ENCODE measurements at places on chromosomes 1 and 21. TPM values are rescaled to one million over a fixed set of nuclear protein-coding genes. Genes with fewer than 3 reads are reported as not detected.

DNA sequence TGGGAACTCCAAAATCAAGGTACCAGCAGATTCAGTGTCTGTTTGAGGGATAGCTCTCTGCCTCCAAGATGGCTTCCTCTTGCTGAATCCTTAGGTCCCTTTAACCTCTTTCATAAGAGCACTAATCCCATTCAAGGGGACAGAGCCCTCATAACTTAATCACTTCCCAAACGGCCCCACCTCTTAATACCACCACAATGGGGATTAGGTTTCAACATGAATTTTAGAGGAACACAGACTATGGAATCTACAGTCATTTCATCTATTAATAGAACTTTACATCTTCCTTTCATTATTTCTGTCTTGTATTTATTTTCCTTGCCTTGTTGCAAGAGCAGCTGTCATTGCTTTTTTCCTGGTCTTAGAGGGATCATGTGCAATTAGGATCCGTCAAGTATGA, 30.3 kb downstream of the HOOK1 start:
- no peak for DNase-seq

The FMO2 gene
- 42.3 TPM for total RNA-seq

- DNase-seq: no peak
These were observed 143.9 kb downstream of the RGS7 start for GRCh38 chr1:241213139-241213538.

DNA sequence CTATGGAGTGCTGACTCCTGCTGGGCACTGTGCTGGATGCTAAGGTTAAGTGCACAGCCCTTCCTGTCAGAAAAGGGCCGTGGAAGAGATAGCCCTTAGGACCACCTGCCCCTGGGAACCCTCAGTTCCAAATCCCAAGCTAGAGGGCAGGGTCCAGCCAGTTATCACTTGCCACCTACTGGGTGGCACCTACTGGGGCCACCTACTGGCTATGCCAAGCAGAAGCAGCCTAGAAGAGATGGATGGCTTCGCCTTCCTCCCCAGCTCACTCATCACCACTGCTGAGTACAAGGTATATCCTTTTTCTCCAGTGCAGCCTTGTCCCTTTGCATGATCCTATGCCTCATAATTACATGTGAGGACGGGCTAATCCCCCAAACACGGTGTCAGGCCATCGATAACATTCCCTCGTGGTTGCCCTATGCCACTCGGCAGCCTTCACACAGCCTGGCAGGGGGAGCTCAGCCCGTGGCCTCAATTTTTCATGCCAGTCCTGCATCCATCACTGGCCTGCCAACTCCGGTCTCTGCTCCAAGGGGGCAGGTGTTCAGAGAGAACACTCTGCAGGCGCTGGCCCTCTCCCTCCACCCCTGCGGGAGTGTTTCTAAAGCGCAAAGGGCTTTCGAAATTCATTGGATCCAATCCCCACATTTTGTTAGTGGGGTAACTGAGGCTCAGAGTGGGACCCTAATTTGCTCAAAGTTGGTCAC, 49.0 kb downstream of the SYT2 start:
- DNase-seq: no peak

The HDAC1 gene
- 36.6 TPM for total RNA-seq

The KRTAP13-2 gene
- not detected for total RNA-seq

The IGSF9 gene
- 0.10 TPM for total RNA-seq

The TNFRSF25 gene
- 7.0 TPM for total RNA-seq

The OR10T2 gene
- not detected for total RNA-seq

The UFC1 gene
- total RNA-seq: 54.8 TPM

GRCh38 chr21:46084709-46085108, 13.2 kb upstream of the COL6A2 start:
- peak; percentile 73 for DNase-seq

- no peak for DNase-seq
These were observed 124.5 kb upstream of the DPYD start for GRCh38 chr1:98045211-98045766.

The RNPEP gene
- 29.1 TPM for total RNA-seq

- no peak for DNase-seq
These were observed 37.2 kb downstream of the SLC2A7 start for GRCh38 chr1:8989061-8989460.

DNA sequence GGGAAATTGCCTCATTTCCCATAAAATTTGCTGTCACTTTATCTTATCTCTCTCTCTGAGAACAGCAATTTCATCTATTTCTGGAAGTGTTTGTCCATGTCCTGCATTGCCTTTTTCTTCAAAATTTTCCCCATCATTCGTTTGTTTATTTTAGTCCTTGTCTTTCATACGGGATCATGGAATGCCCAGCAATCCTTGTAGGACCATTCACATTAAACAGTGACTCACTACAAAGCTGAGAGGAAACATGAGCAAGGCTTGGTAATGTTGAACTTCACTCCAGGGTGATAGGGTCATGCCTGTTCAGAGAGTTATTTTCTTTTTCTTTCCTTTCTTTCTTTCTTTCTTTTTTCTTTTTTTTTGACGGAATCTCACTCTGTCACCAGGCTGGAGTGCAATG, 32.2 kb upstream of the HNRNPU start:
- DNase-seq: no peak

DNA sequence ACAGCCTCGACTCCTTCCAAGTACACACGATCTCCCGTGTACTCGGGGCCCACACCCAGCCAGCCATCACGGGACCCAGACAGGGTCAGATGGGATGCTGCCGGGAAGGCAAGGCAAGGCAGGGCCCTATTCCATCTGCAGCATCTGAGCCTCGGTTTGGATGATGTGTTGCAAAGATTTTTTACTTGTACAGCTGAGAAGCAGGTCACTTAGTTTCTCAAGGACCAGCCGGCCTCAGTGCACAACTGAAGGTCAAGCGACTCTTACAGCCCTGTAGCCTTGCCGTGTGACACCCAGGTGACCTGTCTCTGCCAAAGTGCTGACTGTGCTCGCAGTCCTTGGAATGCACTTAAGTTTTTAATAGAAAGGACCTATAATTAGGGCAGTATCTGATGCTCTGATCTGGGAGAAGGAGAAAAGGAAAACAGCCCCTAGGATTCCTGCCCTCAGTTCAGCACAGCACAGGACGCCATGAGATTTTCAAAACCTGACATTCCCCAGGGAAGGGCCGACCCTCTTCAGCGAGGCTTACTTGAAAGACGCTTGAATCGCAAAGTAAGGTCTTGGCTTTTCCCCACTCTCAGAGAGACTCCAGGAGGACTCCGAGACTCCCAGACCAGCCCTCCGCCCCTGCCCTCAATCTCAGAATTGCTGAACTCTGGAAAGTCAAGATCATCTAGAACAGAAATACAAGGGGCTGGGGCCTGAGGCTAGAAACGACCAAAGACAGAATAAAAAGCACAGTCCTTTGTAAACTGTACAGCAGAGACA, 1.3 kb downstream of the GPR157 start:
- DNase-seq: peak; percentile 38

- no peak for DNase-seq
These were observed 38.3 kb downstream of the SDCCAG8 start for GRCh38 chr1:243293941-243294722.

DNA sequence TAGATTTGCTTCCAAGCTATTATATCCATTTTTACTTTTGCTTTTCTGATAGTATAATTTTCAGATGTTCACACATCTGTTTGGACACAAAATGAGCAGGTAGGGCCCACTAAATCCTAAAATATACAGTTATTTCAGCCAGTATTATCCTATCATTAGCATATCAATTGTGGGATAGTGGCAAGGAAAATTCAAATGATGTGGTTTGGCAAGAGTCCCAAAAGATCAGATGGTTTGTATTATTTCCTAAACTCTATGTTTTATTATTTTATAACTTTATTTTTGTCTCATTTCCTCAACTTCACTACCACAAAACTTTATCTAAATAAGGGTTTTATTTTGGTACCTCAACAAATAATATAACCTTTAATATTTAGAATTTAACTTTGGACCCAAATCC, 1659.6 kb downstream of the NCAM2 start:
- no peak for DNase-seq

The CELA3A gene
- total RNA-seq: 7.6 TPM

The LMNA gene
- total RNA-seq: 599 TPM

The HSD3B1 gene
- not detected for total RNA-seq

DNA sequence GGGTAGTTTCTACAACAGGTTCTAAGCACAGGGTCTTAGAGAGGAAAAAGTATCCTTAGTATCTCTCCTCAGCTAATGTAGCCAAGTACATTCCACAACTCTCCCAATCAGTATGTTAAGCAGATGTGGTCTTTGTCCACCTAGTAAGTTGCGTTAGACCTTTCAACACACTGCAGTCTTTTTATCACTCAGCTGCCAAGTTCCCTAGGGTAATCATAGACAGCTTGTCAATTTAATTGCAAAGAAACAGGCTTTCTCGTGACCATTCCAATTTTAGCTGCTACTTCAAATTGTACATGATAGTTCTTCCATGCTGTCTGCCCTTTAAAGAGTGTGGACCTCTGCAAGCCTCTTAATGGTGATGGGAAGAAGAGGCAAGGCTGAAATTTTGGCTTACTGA, 211.8 kb upstream of the PKN2 start:
- DNase-seq: no peak

The TRIM63 gene
- total RNA-seq: 0.29 TPM

DNA sequence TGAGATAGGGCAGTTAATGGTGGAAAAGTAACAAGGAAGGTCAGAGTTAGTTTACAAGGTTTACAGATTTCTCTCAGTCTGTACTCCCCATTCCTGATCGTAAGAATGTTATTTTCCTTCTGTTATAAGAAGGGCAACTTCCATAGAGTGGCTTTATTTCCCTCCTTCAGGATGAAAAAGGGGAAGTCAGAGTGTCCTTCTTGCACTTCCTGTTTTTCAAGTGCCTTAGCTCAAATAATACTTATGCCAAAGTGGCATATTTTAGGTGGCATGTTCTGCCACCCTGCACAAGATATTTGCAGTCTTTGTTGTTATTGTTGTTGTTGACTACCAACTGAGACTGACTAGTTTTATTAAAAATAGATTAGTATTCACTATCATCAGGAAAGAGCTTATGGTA, 730.7 kb upstream of the ADGRL4 start:
- DNase-seq: no peak

The TMEM240 gene
- total RNA-seq: 7.8 TPM
